Naive thymus-derived CD8-positive, alpha-beta T cell (primary cell): ENCODE measurements at places on chromosomes 3 and 15.

DNA sequence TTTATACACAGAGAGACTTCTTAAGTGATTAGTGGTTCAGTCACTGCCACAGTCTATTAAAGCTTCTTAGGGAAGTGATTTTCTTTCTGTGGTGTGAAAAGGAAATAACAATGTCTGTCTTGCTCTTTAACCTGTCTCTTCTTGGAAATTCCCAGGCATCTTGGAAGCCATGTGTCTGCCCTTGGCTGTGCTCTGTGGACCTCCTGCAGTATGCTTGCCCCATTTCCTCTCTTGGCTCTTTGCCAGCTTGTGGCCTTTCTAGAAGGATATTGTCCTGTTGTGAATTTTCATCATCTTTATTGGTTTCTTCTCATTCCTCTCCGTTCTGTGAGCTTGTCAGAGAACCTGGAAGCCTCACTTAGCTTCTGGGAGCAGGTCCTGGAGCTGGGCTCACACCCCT, 338.4 kb upstream of the C2CD4B start:
- DNase-seq: no peak

GRCh38 chr15:57061281-57061680, 142.8 kb downstream of the TCF12 start:
- no peak for DNase-seq

GRCh38 chr15:82045179-82045891, 483 bp downstream of the MEX3B start:
- DNase-seq: peak; percentile 25

GRCh38 chr3:182717216-182717615, 76.1 kb upstream of the ATP11B start:
- no peak for DNase-seq

DNA sequence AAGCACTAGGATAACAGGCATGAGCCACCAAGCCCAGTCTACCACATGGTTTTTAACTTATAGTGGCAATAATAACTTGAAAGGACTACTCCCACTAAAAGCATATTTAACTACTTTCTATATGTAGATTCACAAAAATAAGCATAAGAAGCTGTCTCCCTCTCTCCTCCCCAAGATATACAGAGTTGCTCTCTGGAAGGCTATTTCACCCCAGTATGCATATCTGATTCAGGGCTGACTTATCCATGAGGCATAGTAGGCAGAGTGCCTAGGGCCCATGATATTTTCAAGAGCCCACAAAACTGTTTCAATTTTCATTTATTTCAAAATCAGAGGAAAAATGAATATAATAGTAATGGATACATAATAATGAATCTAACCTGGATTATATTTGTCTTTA, 20.5 kb downstream of the ATP8B4 start:
- no peak for DNase-seq

DNA sequence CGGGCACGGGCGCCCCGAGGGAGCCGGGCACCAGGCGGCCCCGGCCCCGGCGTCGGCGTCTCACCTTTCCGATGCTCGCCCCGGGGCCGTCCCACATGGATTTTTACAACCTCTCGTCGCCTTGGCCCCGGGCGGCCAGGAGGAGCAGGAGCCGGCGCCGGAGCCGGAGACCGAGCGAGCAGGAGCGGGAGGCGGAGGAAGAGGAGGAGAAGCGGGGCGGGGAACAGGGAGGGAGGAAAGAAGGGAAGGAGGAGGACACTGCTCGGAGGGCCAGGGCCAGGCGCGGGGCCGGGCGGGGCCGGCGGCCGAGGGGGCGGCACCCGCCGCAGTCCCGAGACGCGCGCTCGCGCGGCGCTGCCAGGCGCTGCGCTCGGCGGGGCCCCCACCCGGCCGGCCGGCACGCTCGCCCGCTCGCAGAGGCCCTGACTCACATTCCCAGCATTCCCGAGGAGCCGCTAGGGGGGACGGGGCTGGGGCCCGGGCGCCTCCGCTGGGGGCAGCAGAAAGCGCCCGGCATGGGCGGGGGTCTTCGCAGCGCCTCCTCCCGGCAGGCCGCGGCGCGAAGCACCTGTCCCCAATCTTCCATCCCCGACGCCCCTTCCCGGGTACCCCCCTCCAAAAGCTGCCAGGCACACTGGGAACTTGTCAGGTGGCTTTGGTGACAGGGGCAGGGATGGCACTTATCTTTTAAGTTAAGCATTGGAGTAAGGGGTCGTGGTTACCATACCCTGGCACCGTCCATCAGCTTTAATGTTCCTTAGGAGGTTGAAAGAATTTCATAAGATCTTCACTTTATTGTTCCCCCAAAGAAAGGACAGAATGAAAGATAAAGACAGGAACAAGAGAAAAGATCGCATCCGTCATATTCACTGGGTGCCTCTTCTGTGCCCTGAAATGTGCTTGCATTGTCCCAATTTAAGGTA, at the start of gene ERC2:
Gene ERC2, minus strand, starts transcription at position 284 of the 923 bp plus-strand sequence.
- DNase-seq: no peak

GRCh38 chr3:72820415-72820814, 27.8 kb downstream of the SHQ1 start:
- DNase-seq: no peak

DNA sequence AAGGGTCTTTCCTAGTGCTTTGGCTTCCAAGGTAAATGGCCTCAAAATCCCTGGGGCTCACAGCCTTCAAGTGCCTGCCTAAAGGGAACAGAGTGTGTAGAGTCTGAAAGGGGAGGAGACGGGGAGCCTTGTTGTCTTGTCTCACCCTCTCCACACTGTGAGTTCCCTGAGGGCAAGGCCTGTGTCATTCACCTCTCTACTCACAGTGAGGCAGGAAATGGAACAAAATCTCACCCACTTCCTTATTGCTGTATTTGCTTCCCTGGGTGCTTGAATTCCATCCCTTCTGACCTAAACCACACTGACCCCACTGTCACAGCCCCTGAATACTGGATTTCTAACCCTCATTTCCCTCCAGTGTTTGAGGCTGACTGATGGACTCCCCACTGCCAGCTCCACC, 197.5 kb downstream of the EPHB1 start:
- DNase-seq: no peak

GRCh38 chr3:190017521-190018288, 103.0 kb downstream of the P3H2 start:
- DNase-seq: no peak

GRCh38 chr3:81308306-81308705, 453.1 kb downstream of the GBE1 start:
- DNase-seq: no peak

DNA sequence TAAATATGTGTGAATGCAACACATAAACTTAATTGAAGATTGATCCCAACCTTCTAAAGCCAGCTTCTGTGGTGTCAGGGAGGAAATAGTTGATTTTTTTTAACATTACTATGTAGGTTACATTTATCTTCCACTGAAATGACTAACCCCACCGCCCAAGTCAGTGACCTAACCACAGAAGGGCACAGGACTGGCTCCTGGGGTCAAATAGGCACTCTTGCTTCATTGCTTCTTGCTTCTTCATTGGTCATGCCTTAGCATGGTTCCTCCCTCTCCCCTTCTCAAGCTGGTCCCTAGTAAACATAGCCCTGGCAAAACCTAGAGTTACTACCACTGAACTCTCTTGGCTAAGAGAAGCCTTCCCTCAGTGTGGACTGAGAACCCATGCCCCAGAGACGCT, 12.3 kb downstream of the EIF1B start:
- DNase-seq: no peak

DNA sequence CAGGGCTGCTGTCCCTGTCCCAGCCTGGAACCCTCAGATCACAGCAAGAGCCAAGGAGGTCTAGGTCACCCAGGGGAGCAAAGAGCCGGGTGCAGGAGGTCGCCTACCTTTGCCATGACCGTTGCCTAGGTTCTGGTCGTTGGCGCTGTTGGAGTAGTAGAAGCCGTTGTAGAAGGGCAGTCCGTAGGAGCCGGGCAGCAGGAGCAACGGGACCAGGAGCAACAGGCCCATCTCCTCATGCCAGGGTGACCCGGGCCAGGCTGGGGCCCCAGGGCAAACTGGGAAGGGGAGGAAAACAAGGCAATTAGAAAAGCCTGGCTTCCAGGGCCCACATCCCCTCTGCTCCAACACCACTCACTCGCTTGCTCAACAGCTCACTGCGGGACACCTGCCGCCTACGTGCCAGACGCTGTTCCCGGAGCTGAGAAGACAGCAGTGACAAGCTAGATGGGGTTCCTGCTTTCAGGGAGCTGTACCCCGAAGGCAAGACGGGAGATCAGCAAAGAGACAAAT, 8.2 kb downstream of the HAPLN3 start:
- DNase-seq: no peak

- no peak for DNase-seq
These were observed 28.9 kb downstream of the FOXP1 start for GRCh38 chr3:71554649-71555048.

- no peak for DNase-seq
These were observed 742.4 kb downstream of the NAALADL2 start for GRCh38 chr3:175601521-175601920.

DNA sequence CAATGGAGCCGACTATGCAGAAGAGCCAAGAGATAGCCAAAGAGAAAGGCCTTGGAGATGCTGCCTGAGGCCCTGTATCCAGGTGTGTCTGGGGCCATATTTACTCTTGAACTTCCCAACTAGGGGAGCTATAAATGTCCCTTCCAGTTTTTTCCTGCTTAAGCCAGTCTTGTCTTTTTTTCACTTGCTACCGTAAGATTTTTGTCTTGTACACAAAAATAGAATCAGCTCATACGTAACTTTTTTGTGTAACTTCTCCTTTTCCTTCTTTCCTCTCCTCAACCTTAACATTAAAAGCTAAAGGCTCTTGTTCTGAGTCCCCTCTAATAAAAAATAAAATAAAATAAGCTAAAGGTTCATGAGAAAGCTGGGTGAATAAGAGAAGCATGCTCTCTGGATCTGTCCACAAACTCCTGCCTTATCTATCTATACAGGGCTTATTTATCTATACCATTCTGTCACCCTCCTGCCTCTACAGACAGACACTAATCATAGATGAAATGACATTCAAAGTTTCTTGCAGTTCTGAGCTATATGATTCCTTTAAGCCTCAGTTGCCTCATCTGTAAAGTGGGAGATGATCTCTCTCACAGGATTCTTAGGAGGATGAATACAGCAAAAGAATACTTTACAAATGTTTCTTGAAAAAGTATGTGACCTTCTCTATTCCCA, 4.6 kb downstream of the SUMF1 start:
- no peak for DNase-seq

- no peak for DNase-seq
These were observed 118.5 kb downstream of the MFSD1 start for GRCh38 chr3:158920371-158920770.

GRCh38 chr3:176584413-176585176, 612.7 kb downstream of the TBL1XR1 start:
- no peak for DNase-seq

DNA sequence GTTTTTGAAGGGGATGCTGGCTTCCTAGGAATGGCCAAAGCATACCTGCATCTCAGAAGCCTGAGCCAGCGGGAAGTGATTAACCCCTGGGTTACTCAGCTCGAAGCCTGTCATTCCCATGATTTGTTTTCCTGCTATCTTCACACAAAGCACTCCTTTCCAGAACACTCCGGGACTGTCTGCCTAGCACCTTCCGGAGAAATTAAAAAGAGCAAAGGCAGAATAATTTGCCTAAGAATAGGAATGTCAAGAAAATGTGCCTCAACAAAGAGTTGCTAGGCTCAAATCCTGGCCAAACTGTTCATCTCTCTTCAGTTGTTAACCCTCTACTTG, 34.1 kb downstream of the TPM1 start:
- DNase-seq: no peak

- no peak for DNase-seq
These were observed 81.1 kb upstream of the VGLL4 start for GRCh38 chr3:11724615-11725339.

- DNase-seq: no peak
These were observed 163.3 kb downstream of the PLCH1 start for GRCh38 chr3:155581579-155581978.

GRCh38 chr15:45499426-45499825, 23.1 kb downstream of the SLC30A4 start:
- DNase-seq: no peak

DNA sequence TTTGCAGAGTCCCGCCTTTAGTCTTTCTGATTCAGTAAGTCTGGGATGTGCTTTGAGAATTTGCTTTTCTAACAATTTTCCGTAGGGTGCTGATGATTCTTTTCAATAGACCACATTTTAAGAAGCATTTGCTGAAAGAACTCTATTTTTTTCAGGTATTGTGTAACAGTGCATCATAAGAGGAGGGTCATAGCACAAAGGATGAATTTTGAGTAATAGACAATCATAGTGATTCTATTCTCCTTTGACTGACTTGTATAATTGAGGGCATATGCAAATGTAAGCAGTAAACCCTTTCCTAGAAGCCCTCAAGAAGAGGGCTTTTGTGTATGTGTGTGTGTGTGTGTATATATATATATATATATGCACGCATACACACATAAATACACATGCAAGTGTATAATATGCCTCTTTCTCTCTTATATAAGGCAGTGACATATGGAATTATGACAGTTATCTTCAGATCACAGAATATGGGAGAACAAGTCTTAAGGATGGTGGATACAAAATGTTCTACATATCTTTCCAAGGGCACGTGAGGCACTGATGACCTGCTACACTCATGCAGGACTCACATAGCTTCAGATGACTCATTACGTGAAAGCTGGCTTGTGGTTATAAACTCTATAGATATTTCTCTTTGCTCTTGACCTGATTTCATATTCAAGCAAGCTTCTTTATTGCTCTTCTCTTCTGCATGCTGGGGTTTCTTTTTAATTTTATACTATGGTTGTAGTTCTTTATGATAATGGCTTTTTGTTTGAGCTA, 6.5 kb upstream of the PLSCR1 start:
- DNase-seq: no peak

DNA sequence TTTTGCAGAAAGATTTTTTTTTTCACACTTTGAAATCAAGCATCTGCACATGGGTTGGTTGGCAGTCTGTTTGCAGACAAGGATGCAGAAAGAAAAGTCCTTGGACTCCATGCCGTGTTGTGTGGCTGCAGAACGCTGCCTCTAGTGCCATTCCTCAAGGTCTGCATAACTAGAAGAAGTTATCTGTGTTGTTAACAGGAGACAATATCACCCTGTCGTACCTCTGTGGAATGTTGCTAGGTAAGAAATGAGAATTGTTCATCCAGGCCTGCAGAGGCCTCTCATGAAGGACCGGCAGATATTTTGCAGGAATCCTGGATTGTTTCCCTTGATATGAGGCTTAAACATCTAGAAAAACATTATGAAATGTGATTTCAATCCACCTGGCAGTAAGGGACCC, 58.5 kb upstream of the PPARG start:
- no peak for DNase-seq

DNA sequence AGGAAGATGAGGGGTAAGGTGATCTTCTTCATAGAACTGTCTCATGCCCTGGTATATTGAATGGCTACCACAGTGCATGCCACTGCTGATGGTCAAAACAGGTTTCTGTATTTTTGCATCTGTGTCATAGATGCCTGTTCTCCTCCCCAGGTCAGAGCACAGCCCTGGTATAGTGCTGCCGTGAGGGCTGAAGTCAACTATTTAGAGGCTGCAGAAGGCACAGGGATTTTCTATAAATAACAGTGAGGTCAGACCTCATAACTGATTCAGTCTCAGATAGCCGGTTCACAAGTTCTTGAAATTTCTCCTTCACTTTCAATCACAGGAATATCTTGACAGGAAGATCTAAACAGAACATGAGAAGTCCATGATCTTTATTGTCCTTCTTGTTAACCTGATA, 99.2 kb upstream of the NUDT16 start:
- no peak for DNase-seq
